ENCODE measurements at places on chromosomes 6 and 20. TPM values are rescaled to one million over a fixed set of nuclear protein-coding genes. Genes with fewer than 3 reads are reported as not detected.

GTF3C6 gene
- 146 TPM for total RNA-seq

GRCh38 chr6:161038229-161039031 lies 46.9 kb downstream of the MAP3K4 start:
- no peak for DNase-seq

DNA sequence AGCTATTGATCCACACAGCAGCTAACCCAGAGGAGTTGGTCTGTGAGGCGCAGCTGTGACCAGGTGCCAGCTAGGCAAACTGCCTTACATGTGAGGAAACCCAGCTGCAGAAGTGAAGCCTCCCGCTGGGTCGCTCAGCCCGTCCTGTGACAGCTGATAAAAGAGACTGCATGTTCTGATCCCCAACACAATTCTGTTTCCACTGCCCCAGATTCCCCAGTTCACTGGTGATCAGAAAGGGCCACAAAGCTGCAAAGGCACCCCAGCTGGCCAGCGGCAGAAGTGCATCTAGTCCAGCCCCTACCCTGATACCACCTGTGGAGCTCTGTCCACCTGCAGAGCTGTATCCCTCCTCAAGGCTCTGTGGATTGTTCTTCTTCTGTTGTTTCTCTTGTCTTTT lies 64.5 kb downstream of the CTNNBL1 start:
- no peak for DNase-seq

GPX5 gene
- not detected for total RNA-seq

DNA sequence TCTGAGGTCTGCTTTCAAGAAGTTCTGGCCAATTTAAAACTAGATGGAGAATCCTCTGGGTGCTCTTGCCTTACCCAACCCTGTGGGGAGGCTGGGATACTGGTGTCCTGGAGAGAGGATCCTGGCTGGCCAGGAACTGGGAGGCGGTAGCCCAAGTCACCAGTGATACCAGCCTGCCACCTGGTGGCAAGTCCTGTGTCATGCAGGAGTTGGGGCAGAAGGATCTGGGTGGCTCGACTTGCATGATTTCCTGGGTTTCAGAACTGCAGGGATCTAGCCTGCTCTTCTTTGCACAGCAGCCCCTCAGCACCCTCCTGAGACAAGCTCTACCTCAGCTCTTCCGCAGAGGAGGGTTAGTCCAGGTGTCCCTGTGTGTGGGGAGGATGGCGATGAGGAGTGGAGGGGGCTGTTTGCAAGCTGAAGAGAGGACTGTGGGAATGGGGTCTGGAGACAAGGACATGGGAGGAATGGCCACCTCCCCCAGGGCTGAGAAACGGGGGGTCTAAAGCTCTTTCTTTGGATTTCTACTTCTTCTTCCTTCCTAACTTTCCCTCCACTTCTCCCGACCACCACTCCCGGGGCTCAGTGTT lies 4.2 kb downstream of the KCNK17 start:
- peak; percentile 44 for DNase-seq

DNA sequence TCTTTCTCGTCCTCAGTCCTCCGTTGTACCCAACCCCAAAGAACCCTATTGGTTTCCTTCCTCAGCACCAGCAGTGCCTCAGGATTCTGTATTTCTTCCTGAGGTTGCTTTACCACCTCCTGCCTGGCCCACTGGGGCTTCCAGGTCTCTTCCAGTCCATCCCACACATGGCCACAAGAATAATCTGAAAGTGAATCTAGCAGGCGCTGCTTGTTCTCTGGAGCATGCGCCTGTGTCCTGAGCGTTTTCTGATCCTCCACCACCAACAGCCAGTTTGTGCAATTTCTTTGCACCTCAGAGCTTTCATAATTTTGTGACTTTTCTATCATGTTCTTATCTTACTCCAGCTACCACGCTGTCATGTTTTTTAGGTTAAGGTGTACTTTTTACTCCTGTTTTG lies 11.6 kb upstream of the HSP90AB1 start:
- DNase-seq: no peak

DNA sequence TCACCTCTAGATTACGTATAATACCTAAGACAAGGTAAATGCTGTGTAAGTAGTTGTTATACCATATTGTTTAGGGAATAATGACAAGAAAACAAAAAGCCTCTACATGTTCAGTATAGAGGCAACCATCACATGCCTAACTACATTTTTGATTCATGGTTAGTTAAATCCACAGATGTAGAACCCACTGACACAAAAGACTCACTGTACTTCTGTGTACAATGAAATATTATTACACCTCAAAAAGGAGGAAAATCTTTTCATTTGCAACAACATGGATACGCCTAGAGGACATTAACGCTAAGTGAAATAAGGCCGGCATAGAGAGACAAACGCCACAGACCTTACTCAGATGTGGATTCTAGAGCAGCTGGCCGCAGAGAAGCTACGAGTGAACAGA lies 50.5 kb downstream of the NINL start:
- no peak for DNase-seq

DNA sequence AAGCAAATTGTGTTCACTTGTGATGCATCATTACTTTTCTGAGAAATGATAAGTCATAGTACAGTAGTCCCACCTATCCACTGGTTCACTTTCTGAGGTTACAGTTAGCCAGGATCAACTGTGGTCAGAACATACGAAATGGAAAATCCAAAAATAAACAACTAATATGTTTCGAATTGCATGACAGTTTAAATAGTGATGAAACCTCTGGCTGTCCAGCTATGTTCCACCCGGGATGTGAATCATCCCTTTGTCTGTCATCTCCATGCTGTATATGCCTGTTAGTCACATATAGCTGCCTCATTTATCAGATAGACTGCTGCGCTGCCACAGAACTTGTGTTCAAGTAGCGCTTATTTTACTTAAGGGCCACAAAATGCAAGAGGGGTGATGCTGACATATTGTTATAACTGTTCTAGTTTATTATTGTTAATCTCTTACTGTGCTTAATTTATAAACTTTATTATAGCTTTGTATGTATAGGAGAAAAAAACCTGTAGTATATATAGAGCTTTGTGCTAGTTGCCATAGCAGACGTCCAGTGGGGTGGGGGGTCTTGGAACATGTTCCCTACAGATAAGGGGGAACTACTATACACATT lies 29.2 kb downstream of the AFDN start:
- no peak for DNase-seq

DNA sequence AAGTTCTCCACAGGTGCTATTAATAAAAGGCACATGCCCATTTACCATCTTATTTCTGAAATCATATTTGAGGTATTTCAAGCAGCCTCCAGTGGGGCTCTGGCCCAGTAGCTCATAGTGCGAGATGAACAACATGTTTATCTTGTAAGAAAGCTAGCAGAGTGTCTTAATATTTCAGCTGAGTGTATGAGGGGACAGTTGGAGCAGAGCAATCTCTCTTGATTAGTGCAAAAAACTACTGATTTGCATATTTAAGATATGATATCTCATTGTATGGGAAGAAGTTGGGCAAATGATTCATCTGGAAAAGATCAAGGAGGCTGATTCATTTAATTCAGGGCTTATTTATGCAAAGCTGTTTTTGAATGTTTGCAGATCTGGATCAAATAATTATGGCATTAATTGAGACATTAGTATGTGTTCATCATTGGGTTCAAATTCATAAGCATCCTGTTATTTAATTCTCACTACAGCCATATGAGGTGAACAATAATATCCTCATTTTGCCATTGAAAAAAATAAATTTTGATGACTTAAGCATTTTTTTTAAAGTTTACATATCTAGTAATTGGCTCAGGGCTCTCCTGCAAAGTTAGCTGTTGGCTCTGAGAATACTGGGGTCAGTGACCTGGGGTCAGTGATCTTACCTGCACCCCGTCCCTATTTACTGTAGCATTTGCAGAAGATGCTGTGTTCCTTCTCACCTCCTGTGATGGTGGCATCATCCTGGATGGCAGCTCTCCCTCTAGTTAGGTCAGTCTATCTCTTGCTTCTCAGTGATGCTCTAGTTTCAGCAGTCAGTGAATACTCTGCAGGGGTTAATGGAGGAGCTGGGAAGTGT lies 24.1 kb upstream of the GCLC start:
- no peak for DNase-seq

LTB gene
- 16.3 TPM for total RNA-seq

MEP1A gene
- total RNA-seq: not detected

GTSF1L gene
- not detected for total RNA-seq

DNA sequence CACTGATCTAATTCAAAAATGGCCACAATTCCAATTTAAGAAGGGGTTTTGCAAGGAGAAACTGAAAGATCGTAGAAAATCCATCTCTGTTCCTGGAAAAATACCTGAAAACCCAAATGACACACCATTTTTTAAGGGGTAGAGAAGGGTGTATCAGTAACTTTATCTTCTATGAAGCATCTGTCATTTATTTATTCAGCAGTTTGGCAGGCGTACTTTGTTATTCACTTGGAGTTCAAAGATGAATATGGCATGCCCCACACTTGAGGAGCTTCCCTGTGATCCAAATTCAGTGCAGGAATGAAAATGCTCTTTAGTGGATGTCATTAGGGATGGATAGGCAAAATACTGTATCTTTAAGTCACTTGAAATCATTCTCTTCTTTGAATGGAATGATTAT lies 7.2 kb downstream of the HINT3 start:
- no peak for DNase-seq

- no peak for DNase-seq
These were observed 637.0 kb downstream of the COL12A1 start for GRCh38 chr6:74568861-74569260.

GRCh38 chr6:9745476-9745875 lies 669.4 kb downstream of the TFAP2A start:
- no peak for DNase-seq

SLPI gene
- total RNA-seq: not detected

SSTR4 gene
- not detected for total RNA-seq

All from activated T-helper 2 cell treated with anti-CD3 and anti-CD28 coated beads, Interferon-gamma antibody, Interleukin-2, Interleukin-4, amounts not matched to agents 10 μg/mL and 5 μg/mL and 100 μg/mL, durations not matched to agents 14 hours and 24 hours and 36 hours (primary cell).